ENCODE measurements at places on chromosomes 12 and 14. TPM values are rescaled to one million over a fixed set of nuclear protein-coding genes. Genes with fewer than 3 reads are reported as not detected.

- peak; percentile 8 for DNase-seq
Observed at GRCh38 chr14:55884819-55885218, 233.4 kb upstream of the PELI2 start.

DNA sequence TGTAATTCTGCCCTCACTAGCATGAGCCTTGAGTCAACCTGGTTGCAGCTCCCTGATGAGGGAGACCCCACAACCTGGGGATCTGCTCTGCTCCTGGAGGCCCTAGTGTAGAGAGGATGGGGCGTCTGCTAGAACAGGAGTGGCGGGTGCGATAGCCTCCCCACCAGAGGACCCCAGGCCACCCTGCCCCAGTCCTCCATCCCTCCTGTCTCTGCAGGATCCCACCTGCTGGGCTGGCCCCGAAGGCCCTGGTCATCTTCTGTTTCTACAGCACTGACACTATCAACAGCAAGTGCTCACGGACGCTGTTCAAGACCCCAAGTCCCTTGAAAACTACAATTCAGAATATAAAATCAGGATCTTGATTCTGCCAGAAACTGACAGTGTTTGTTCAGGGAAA, 15.2 kb downstream of the ANHX start:
- DNase-seq: no peak

DNA sequence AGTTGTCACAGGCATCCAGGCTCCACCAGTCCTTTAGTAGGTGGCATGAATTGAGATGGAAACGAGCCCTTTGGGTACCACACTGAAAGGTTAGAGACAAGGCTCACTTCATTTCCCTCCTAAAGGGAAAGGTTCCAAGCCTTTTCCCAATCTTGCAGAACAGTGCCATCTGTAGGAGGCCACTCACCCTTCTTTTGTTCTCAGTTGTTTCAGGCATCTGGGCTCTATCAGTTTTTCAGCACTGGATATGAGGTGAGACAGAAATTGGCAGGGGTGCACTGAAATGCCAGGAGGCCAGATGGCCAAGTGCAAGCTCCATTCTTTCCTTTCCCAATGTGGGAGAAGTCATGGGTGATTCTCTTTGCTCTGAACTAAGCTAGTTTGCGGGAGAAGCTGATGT, 15.2 kb downstream of the FBXO33 start:
- no peak for DNase-seq

- DNase-seq: no peak
Observed at GRCh38 chr12:13727707-13728195, 253.7 kb downstream of the GRIN2B start.

The AQP2 gene
- total RNA-seq: 0.08 TPM

- no peak for DNase-seq
Observed at GRCh38 chr12:53484686-53485575, 14.3 kb downstream of the MAP3K12 start.

GRCh38 chr14:93548102-93548843, 117.5 kb downstream of the UNC79 start:
- no peak for DNase-seq

The TDRD9 gene
- total RNA-seq: 2.2 TPM

The GTF2H3 gene
- 27.4 TPM for total RNA-seq

DNA sequence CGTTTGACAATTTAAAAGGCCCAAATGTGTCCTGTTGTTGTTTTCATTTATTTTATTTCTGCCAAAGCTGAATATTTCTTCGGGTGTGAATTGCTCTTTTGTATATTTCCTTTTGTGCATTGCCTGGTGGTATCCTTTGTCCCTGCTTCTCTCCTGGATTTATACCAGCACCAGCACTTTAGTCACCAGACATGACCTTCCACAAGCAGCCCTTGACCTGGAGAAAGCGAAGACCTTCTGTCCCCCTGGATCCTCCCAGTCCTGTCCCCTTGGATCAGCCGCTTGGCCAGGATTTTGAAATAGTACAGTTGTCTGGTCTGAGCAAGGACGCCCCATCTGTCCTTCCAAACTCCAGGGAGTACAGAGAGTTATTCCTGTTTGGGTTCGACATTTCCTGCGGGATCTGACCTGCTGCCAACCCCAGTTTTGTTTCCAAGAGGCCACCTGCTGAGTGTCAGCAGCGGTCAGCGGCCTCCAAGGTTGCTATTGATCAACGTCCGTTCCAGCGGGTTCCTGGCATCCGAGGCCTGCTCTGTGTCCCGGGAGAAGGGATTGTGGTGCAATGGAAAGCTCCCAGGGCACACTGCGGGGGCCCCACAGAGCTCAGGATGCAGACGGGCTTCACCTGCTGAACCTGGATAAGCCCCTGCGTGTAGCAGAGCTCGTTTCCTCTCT, 45.1 kb upstream of the CHGA start:
- peak; percentile 31 for DNase-seq

- DNase-seq: peak; percentile 38
Observed at GRCh38 chr14:69317102-69317755, 57.3 kb downstream of the GALNT16 start.

The RNASE1 gene
- total RNA-seq: 61.0 TPM

The ZC3H14 gene
- 68.4 TPM for total RNA-seq

GRCh38 chr12:108784270-108784669, 53.0 kb upstream of the CORO1C start:
- DNase-seq: no peak

DNA sequence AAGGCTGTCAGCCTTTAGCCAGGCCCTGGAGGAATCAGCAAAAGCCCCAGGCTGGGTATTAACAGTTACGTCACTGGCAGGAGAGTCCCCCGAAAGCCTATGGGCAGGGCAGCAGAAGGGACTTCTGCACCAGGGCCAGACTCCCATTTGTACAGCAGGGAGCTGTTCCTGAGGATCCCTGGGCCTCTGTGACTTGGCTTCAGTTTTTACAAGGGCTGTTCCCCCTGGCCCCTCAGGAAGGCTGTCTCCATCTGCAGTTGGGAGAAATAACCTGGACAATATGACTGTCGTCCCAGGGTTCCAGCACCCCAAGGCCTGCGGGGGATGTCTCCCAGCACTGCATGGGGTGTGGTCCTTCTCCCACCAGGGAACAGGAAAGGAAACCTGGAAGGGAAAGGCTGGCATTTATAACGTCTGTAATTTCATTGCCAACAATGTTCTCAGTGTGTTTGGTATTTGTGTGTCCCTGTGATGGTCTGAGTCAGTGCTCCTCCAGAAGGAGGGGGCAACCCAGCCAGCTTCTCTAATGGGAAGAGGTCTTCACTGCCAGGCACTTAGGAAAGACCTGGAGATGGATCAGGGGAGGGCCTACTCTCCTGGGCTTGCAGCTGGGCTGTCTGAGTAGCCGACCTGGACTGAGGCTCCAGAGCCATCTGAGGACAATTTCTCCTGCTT, 42.4 kb downstream of the ERH start:
- peak; percentile 37 for DNase-seq

Data from hepatocyte (in vitro differentiated cells).